ENCODE measurements at places on chromosomes 7 and 10.

- DNase-seq: no peak
Observed at GRCh38 chr10:15897287-15897686, 37.0 kb upstream of the MINDY3 start.

GRCh38 chr10:33056828-33057596, 99.0 kb upstream of the ITGB1 start:
- DNase-seq: no peak

DNA sequence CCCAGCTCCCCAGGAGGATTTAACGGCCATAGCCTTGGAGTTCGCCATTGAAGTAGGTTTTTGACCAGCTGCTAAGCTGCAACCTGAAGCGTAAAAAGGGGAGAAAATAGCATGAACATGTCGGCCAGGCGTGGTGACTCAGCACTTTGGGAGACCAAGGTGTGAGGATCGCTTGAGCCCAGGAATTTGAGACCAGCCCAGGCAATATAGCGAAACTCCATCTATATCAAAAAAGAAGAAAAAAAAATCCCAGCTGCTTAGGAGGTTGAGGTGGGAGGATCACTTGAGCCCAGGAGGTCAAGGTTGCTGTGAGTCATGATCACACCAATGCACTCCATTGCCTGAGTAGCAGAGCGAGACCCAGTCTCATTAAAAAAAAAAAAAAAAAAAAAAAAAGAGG, 32.2 kb upstream of the MCU start:
- no peak for DNase-seq

DNA sequence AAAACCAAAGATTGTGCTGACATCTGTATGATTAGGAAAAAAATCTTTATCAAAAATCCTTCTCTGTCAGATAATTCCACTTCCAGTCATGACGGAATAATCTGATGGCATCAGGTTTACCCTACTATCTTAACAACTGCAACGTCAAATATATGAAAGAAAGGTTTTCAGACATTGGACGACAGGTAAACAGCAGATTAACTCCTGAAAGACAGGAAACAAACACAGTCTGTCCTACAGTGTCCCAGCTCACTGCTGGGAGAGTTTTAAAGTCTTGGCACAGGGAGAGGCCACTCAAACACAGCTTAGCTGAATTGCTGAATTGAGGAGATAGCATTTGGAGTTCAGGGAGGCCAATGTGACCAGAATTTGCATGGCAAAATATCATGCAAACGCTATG, 186.3 kb upstream of the KCTD7 start:
- DNase-seq: no peak

DNA sequence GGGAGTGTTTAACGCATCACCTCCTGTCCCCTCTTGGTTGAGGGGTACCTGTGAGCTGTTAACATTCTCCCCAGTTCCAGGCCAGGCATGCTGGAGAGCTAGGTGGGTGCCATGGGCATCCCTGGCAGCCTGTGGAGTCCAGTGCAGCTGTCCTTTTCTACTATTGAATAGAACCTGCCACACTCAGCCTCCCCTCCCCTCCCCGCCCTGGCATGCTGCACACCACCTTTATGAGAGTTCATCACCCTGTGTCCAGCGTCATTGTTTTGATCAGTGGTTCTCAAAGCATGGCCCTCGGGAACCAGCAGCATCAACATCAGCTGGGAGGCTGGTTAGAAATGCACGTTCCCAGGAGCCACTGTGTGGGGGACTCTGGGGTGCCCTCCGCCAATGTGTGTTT, 157.3 kb upstream of the PRR15 start:
- no peak for DNase-seq

- no peak for DNase-seq
Observed at GRCh38 chr7:24833549-24833948, 76.3 kb upstream of the GSDME start.

DNA sequence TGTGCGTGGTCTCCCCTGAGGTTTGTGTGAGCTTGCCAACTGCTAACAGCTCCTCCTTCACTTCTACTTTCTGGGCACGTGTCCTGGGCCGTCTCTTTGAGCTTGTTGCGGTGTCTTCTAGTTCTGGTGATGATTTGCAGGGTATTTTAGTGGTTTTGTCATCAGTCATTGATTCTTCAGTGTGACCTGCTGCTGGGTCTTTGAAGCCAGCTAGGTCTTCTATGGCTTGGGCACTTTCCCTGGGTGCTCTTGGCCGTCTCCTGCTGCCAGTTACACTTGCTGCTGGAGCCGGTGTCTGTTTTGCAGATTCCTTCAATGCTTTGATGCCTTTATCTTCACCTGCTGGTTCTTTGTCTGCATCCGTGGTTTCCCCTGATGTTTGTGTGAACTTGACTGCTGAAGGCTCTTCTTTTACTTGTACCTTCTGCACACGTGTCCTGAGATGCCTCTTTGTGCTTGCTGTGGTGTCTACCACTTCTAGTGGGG, 23.0 kb downstream of the MKI67 start:
- no peak for DNase-seq

DNA sequence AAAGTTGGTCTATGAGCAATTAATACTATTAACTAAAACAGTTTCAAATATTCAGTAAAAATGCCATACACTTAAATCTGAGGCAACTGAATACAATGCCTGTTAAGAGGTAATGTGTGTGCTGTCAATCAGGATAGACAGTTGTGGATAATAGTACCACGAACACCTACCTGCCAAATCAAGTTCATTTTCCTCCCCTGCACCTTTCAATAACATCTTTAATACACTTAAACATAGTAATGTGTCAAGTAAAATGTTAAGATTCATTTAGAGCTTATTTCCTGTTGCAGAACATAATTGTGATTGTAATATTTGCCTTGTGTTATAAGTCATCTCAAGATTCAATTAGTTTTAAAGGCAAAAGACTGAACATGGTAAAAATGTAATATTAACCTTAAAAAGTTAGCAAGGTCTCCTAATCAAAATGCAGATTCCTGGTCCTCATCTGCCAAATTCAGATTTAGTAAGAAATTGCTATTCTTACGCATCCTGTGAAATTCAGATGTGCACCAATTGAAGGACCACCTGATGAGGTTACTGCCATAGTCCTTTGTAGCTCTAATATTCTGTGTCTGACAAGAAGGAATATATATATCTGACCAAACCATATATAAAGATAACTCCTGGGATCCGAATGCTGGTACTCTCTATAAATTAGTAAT, 37.1 kb downstream of the COL1A2 start:
- no peak for DNase-seq

GRCh38 chr7:90274161-90274560, 29.2 kb downstream of the CFAP69 start:
- no peak for DNase-seq

DNA sequence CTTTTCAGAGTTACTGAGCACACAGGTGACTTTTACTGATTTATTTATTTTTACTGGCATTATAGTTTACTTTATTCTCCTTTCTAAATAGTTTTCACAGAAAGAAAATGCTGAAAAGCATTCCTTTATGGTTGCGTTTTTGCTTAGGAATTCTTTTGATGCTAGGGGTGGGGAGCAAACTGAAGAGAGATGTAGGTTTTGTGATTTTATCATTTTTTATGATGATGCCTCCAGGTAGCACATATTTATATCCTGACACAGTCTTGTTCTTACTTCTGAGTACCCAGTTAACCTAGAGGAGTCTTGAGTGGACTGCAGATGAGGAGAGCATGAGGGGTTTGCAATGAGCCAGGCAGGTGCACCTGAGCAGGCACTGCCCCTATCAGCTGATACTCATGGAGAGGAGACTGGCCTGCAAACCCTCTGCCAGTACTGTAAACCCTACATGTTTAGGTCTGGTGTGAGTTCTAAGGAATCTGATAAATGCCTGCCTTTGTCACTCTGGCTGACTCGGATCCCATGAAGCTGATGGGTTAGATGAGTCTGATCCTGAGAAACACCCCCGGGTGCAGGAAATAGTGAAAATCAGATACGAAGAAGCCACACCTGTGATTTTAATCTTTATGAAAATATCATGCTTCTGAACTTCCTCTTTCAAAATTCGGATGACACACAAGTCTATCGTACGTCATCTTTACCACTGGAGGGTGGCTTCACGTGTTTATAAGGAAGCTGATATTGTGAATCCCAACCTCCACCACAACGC, 302.9 kb downstream of the WDR37 start:
- no peak for DNase-seq

DNA sequence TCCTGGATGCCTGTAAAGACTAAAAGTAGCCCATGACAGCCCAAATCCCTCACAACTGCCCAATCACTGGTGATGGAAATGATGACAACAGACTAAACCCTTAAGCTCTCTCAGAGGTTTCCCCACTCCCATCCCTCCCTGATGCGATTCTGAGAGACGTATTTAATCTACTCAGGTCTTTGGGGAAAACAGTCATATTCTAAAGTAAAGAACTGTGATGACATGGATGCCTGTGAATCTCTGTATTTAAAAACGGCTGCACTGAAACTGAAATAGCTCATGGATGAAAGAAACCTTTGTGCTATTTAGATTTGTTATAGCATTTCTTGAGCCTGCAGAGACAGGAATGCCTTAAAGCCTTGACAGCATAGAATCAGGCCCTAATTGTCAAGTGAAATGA, 28.5 kb downstream of the VPS41 start:
- no peak for DNase-seq

- no peak for DNase-seq
Observed at GRCh38 chr7:78261739-78262138, 463.2 kb downstream of the PHTF2 start.

- DNase-seq: no peak
Observed at GRCh38 chr10:81177651-81178244, 640.0 kb downstream of the SH2D4B start.

GRCh38 chr7:138713191-138713590, 12.0 kb upstream of the SVOPL start:
- no peak for DNase-seq

DNA sequence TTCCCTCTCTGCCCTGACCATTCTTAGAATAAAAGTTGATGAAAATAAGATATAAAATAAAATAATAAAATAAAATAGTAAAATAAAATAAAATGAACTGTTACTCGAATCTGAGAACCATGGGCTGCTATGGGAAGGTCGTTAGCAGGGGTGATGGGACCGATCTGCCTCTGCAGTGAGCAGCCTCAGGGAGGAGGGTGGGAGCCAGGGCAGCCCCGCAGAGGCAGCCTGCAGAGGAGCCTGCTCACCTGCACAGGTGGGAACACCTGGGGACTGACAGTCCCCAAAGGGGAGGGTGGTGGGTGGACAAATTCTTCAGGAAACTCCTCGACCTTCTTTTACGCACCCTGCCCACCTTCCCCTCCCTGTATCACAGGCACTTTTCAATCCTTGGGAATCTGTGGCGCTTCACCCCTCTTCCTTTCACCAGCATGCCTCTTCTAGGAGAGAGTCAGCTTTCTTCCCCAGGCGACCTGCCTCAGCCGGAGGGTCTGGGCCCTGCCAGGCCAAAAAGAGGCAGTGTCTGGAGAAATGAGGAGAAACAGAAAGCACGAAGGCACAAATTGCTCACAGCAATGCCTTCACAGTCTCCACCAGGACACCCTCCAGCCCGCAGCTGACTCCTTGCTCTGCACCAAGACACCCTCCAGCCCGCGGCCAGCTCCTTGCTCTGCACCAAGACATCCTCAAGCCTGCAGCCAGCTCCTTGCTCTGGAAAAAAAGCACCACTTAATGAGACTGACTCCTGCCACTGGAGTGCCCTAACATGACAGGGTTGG, 368.4 kb upstream of the SHH start:
- no peak for DNase-seq

- no peak for DNase-seq
Observed at GRCh38 chr7:106865130-106866041, at the start of gene PIK3CG. Gene PIK3CG (plus strand): TSS chr7:106865282. CDS start chr7:106867562, 2,280 bp downstream.

- DNase-seq: no peak
Observed at GRCh38 chr7:151591866-151592265, 72.2 kb upstream of the RHEB start.

DNA sequence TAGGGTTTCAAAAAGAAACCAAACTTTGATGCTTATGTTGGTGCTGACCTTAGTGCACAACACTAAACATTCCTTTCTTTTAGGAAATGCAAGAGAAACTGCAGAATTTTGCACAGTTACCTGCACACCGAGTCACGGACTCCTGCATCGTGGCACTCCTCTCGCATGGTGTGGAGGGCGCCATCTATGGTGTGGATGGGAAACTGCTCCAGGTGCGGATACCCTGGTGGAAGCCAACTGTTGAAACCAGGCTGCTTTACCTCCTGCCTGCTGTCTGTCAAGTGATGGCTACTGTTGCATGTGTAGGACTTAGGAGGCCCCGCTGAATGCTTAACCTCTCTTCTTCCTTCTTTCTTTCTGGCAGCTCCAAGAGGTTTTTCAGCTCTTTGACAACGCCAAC, 11.7 kb downstream of the CASP2 start:
- no peak for DNase-seq

DNA sequence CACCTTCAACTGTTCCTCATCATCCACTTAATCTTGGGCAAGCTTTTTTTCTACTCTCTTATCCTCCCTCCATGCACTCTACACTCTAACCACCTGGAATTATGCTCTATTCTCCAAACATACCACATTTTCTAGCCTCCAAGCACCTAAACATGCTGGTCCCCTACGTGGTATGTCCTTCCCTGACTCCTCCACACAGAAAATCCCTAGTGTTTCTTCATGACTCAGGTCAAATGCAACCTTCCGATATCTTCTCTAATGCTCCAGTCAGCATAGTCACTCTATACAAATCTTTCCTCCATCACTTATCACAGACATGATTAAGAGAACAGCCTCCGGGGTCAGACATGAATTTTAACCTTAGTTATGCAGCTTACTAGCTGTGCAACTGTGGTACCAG, 68.8 kb downstream of the ARMH3 start:
- no peak for DNase-seq

- no peak for DNase-seq
Observed at GRCh38 chr7:96637522-96637921, 72.1 kb downstream of the SEM1 start.

GRCh38 chr10:113187063-113187777, 237.2 kb downstream of the TCF7L2 start:
- peak; percentile 39 for DNase-seq
